GM23338 (cell line): ENCODE measurements at places on chromosomes 2 and 18. TPM values are rescaled to one million over a fixed set of nuclear protein-coding genes. Genes with fewer than 3 reads are reported as not detected.

The BCL2 gene
- polyA plus RNA-seq = 1.1 and 1.2 TPM in 2 replicates

DNA sequence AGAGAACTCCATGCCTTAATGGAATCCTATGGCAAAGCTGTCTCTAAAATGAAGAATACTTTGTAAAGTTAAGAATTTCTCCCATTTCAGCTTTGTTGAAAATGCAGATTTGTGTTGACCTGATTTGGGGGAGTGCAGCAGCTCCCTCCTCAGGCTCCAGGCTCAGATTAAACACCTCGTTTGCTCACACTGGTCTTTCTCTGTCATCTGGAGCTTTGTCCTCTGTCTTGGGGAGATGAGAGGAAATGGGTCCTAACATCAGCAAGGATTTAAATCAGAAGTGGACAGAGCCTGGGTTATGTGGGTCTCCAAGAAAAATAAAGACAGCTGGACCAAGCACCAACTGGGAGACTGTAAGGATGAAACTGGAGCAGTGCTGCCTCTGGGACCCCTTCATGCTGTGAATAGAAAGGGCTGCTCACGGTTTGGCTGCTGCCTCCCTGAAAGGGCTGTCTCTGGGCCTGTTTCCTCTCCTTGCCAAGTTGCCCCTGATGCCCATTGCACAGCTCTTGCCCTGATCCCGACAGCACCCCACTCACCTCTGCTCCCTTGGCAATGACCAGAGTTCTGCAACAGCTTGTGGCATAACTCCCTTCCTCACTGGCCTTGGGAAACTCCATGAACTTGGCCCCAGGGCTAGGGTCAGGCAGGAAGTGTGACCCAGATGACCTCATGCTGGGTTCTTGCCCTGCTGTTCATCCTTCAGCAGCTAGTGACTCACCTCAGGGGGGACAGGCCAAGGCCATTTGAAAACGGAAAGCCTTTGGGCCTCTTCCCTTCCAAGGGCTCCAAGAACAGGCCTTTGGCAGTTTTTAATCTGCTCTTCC is 197.2 kb downstream of the CYP26B1 start:
- DNase-seq = no peak

GRCh38 chr18:6207116-6207515 is 207.6 kb downstream of the L3MBTL4 start:
- peak; percentile 15 for DNase-seq

DNA sequence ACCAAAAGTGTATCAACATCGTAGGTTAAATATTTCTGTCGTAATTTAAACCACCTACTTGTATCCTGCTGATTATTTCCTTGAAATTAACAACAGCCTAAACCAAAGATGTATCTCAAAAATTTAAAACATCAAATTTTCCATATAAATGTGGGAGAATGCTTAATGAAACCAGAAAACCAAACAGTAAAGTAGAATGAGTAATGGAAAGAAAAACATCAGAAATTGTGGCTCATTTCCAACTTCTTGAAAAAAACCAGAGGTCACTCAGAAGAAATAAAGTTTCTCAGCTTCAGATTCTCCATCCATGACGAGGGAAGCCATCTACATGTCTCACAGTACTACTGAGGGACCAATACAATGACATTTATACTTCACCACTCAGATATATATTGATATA is 296.5 kb downstream of the NOL4 start:
- DNase-seq = no peak

- no peak for DNase-seq
Observed at GRCh38 chr2:95034221-95034620, 8.7 kb downstream of the MAL start.

- DNase-seq = no peak
Observed at GRCh38 chr2:20451000-20451290, 4.1 kb downstream of the RHOB start.

DNA sequence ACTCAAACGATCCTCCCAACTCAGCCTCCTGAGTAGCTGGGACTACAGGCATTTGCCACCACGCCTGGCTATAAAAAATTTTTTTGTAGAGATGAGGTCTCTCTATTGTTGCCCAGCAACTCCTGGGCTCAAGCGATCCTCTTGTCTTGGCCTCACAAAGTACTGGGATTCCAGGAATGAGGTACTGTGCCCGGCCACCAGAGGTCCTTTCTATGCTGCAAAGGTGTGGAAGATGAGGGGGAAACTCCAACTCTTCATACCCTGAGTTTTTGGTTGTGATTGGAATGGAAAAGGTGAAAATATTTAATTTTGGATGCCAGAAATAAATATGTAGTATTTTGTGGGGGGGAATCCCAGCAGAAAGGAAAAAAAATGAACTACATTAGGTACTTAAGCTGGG is 36.0 kb downstream of the MRPL33 start:
- DNase-seq = peak; percentile 65

- no peak for DNase-seq
Observed at GRCh38 chr2:100529900-100530299, 32.9 kb upstream of the PDCL3 start.

DNA sequence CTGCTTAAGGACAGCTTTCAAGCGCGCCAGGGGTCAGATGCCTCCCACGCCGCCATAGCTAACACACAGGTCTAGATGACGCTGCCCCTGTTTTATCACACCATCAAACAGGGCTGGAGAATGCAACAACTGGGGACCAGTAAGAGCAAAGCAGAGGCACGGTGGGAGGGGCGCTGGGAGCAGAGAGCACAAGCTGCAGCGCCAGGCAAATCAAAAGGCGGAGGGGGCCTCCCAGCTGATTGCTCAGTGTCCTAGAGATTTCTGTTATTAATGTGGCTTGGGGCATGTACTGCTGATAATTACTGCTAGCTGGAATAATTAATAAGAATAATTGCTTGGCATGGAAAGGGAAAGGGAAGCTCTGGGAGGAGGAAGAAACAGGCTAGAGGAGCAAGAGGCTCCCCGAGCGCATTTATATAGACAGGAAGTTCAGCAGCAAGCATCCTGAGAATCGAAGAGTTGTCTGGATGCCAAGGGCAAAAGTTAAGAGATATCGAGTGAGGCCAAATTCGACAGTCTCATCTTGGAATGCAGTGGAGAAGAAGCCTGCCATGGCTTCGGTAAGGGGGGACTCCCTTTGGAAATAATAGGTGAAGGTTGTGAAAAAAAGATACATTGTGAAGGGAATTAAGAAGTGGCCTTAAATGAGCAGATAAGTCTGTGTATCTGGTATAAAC is 104.5 kb upstream of the ZNF521 start:
- DNase-seq = peak; percentile 21

- DNase-seq = peak; percentile 29
Observed at GRCh38 chr2:218806346-218806978, 24.5 kb downstream of the CYP27A1 start.

GRCh38 chr2:194556629-194557028 is 1100.4 kb upstream of the SLC39A10 start:
- DNase-seq = no peak

- DNase-seq = no peak
Observed at GRCh38 chr18:74155276-74155675, 7.0 kb downstream of the TIMM21 start.

GRCh38 chr2:238030422-238031155 is 30.2 kb upstream of the SCLY start:
- peak; percentile 28 for DNase-seq

GRCh38 chr18:12394428-12394827 is 13.3 kb upstream of the PRELID3A start:
- DNase-seq = peak; percentile 67

GRCh38 chr2:205748639-205749038 is 66.3 kb downstream of the NRP2 start:
- DNase-seq = peak; percentile 53

DNA sequence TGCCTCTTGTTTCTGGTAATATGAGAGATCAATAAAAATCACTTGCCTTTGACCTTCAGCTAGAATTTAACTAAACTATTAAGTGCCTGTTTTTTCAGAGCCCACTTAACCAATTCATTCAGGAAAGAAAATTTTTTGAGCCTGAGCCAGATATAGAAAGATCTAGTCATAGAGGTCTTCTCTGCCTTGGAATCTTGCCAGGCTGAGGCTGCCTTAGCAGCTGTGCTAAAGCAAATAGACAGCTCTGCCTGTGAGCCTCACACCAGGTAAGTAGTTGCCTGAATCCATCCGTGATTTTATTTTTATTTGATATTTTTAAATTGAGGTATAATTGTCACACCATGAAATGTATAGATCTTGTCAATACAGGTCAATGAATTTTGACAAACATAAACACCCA is 27.4 kb downstream of the EVX2 start:
- no peak for DNase-seq

- DNase-seq = no peak
Observed at GRCh38 chr18:44792456-44793061, 111.9 kb downstream of the SETBP1 start.

The IL1B gene
- 0.14 TPM in 1 of 2 replicates, not detected in the other for polyA plus RNA-seq
